ENCODE measurements at places on chromosomes 12 and 14. TPM values are rescaled to one million over a fixed set of nuclear protein-coding genes. Genes with fewer than 3 reads are reported as not detected.

The MMP17 gene
- total RNA-seq, result 1.5 TPM

GRCh38 chr12:19915392-19916195 is 452.7 kb upstream of the PDE3A start:
- no peak overlapping the region for H3K4me3 ChIP-seq
- H3K36me3 ChIP-seq, result no peaks in the 10 kb centered on the region
- H3K4me1 ChIP-seq, result peaks cover 6% of the 10 kb centered on the region
- DNase-seq, result no peak
- H3K27ac ChIP-seq, result no peak overlapping the region

The RERGL gene
- 7.1 TPM for total RNA-seq

GRCh38 chr14:99573000-99573330 is 31.0 kb downstream of the CCDC85C start:
- no peaks in the 10 kb centered on the region for H3K36me3 ChIP-seq
- H3K27ac ChIP-seq, result no peak overlapping the region
- H3K4me3 ChIP-seq, result no peak overlapping the region
- peaks cover 62% of the 10 kb centered on the region for H3K4me1 ChIP-seq
- peak; percentile 55 for DNase-seq

DNA sequence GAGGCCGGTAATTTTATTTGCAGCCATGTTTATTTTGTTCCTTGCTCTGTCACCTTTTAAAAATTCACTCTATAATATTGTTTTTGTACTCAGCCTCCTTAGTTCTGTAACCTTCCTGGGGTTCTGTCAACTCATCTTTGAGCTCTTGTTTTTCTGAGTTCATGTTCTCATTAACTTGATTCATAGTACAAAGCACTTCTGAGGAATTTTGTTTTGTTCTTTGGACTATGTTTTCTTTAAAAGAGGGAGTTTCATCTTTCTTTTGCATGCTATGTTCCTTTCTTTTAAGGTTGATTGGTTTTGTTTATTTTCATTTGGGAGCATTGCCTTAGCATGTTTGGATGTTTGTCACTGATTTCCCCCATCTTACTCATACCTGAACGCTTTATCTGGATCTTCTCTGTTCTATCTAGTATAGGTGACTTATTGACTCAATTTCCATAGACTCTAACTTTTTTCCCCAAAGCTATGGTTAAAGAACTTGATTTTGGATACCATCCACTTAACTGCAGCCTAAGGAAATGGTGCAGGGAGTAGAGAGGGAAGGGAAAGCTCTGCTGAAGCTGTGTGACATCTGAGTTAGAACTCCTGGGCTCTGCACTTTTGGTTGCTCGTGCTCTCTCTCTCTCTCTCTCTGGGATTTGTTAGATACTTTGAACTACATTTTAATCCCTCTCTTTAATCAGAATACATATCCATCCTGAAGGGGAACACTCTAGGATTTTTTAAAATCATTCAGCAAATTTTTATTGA is 268.5 kb downstream of the PAWR start:
- H3K4me1 ChIP-seq, result peaks cover 23% of the 10 kb centered on the region
- no peak for DNase-seq
- H3K27ac ChIP-seq, result peak overlapping the region; percentile 51
- H3K36me3 ChIP-seq, result no peaks in the 10 kb centered on the region
- no peaks in the 10 kb centered on the region for H3K27me3 ChIP-seq
- H3K4me3 ChIP-seq, result no peak overlapping the region

DNA sequence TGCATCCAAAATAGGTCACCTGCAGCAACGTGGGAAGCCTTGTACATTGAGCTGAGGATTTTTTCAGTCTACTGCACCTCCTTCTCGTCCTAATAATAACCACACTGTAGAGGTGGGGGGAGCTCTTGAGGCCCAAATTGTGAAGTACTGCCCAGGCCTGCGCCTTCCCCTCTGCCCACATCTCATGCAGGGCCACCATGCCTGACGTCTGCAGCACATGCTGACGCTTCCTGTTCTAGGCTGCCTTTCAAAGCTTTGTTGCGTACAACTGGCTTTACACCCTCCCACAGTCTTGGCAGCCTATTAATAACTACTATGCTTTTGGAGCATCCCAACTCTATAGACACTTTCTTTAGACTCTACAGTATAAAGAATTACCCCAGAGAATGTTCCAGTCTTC is 26.5 kb upstream of the TTC7B start:
- no peak overlapping the region for H3K27ac ChIP-seq
- H3K36me3 ChIP-seq, result no peaks in the 10 kb centered on the region
- no peaks in the 10 kb centered on the region for H3K27me3 ChIP-seq
- no peaks in the 10 kb centered on the region for H3K4me1 ChIP-seq

DNA sequence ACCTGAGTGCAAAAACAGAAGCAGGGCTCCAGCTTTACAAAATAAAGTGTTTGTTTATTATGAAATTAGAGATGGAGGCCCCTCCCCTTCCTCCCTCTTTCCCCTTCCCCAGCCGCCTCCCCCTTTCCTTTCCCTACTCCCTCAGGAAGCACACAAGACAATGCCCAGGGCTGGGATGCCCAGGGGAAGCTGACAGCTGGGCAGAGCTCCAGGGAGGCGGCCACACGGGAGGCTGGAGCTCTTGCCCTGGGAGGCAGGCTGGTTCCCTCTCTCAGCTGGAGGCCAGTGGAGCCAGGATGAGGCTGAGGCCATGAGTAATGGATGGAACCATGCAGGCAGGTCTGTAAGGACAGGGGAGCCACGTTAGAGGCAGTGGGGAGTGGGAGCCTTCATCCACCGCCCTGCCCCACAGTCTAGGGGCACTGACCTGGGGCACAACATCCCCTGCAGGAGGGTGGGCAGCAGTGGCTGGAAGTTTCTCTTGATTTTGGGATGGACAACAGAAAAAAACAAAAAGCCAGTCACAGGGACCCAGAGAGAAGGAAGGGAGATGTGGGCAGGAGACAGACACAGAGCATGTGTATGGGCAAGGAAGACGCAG is 5.1 kb downstream of the PSMB11 start:
- no peaks in the 10 kb centered on the region for H3K4me1 ChIP-seq
- no peak for DNase-seq
- no peaks in the 10 kb centered on the region for H3K36me3 ChIP-seq
- no peak overlapping the region for H3K27ac ChIP-seq

- no peak overlapping the region for H3K4me3 ChIP-seq
- DNase-seq, result no peak
- H3K27ac ChIP-seq, result no peak overlapping the region
- H3K27me3 ChIP-seq, result no peaks in the 10 kb centered on the region
- H3K36me3 ChIP-seq, result no peaks in the 10 kb centered on the region
These were observed 557.6 kb downstream of the PRKD1 start for GRCh38 chr14:29370024-29370423.

The FGF6 gene
- not detected for total RNA-seq

The TAS2R8 gene
- total RNA-seq, result not detected

The SLC2A13 gene
- total RNA-seq, result 9.8 TPM

DNA sequence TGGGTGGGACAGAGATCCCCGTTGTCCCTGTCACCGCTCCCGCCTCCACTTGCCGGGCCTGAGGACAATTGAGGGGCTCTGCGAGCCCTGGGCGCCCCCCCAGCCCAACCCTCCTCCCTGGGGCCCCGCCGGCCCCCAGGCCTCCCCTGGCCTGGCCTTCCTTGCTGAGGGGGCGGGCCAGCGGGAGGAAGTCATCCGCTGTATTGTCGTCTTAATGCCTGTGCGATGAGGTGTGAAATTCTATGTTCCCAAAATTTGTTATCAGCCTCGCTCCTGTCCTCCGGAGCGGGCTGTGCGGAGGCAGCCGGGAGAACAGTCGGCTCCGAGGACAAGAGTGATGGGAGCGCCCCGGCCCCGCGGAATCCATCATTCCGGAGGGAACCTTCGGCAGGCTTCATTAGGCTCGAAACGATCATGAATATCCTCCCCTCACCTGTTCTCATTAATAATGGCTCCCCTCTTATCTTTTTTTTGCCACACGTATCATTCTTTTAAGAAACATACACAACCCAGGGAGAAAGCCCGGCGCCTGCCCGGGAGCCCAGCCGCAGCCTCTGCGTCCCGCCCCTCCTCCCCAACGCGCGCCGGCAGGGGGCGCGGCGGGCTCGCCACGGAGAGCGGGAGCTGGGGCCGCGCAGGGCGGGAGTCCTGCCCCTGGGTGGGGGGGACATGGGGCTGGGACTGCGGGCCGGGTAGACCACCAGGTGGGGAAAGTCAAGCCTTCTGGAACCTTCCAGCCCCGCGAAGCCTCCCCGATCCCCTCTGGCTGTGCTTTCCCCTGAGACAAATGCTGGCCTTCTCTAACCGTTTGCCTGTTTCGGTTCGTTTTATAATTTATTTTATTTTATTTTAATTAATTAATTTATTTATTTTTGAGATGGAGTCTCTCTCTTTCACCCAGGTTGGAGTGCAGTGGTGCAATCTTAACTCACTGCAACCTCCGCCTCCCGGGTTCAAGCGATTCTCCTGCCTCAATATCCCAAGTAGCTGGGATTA is 17.1 kb upstream of the DLK1 start:
- peak; percentile 6 for DNase-seq
- no peaks in the 10 kb centered on the region for H3K36me3 ChIP-seq
- H3K4me3 ChIP-seq, result no peak overlapping the region
- H3K4me1 ChIP-seq, result peaks cover 4% of the 10 kb centered on the region

DNA sequence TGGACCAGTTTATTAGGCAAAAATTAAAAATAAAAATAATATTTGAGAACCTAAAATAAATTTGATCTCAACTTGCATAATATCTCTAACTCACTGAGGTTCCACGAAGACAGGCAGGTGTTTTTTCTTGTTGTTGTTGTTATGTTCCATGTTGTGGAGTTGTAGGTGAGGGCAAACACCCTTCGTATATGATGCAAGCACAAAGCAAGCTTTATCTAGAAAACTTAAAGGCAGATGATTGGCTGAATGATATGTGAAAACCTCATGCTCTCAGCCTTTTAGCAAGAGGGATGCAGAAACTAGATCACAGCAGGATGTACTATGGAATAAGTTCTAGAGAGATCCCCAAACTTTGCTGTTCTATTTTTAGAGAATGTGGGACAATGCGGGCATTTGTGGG is 502.7 kb downstream of the ETNK1 start:
- no peaks in the 10 kb centered on the region for H3K36me3 ChIP-seq
- DNase-seq, result no peak
- no peaks in the 10 kb centered on the region for H3K27me3 ChIP-seq
- no peak overlapping the region for H3K4me3 ChIP-seq
- H3K4me1 ChIP-seq, result no peaks in the 10 kb centered on the region

The SLC8A3 gene
- total RNA-seq, result not detected

DNA sequence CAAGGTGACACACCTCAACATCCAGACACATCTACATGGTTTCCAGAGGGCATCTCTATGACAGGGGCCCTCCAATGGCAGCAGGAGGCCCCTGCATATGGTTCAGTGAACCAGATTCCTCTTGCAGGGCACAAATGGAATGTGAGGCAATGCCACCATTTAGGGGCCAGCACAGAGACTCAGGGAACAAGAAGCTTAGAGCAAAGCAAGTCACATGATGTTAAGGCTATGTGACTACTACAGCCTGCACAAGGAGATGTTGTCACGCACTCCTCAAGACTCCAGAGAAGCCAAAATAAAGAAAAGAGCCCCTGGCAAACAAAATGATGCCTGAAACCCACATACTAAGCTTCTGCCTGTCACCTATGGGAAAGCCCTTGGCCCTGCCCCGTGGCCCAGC is 95.2 kb downstream of the RBM19 start:
- DNase-seq, result no peak
- no peaks in the 10 kb centered on the region for H3K4me1 ChIP-seq
- no peaks in the 10 kb centered on the region for H3K27me3 ChIP-seq
- no peak overlapping the region for H3K4me3 ChIP-seq
- no peak overlapping the region for H3K27ac ChIP-seq

DNA sequence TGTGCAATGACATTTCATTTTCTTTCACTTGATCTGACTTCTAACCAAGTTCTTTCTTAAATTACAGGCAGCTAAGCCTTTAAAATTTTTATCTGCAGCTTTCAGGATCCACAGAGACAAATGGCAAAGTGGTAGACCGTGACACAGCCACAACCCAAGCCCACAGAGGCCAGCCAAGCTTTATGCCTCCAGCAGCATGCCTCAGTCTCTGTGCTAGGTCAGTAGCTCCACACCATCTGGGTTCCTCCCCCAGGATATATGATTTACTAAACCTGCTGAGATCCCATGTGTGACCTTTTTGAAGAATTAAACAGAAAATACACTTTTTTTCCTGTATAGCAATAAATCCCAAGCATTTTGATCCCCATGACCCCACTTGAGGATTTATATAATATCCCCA is 290.4 kb upstream of the CAND1 start:
- no peaks in the 10 kb centered on the region for H3K36me3 ChIP-seq
- H3K4me3 ChIP-seq, result no peak overlapping the region
- no peak for DNase-seq
- H3K27ac ChIP-seq, result no peak overlapping the region

DNA sequence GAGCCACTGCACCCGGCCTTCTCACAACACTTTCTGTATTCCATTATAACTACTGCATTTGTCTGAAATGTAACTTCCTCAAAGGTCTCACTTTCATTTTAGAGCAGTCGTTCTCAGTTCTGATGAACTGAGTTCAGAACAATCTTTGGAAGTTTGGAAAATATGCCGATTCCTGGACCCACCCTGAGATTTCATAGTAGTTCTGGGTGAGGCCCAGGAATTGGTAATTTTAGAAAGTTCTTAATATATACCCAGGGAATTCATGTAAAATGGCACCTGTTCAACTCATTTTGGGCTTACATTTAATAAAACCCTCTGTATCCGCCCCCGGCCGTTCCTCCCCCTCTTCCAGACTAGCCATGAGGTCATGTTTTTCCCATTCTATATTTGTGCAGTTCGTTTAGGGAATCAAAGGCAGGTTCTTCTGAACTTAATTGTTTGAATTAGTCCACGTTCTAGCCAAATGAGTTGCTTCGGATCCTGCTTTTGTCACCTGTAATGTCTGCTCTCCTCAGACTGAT is 5.9 kb downstream of the GSG1 start:
- H3K27ac ChIP-seq, result peak overlapping the region; percentile 93
- peaks cover 47% of the 10 kb centered on the region for H3K4me1 ChIP-seq
- no peaks in the 10 kb centered on the region for H3K36me3 ChIP-seq

Measured in thyroid gland (tissue), 4 donors.